AG04450 (cell line): ENCODE measurements at places on chromosomes 2 and 18.

GRCh38 chr18:36536426-36536825 lies 238.9 kb downstream of the FHOD3 start:
- no peak for DNase-seq

- peak; percentile 1 for DNase-seq
Measured at GRCh38 chr18:57959278-57959677, 84.7 kb upstream of the NEDD4L start.

DNA sequence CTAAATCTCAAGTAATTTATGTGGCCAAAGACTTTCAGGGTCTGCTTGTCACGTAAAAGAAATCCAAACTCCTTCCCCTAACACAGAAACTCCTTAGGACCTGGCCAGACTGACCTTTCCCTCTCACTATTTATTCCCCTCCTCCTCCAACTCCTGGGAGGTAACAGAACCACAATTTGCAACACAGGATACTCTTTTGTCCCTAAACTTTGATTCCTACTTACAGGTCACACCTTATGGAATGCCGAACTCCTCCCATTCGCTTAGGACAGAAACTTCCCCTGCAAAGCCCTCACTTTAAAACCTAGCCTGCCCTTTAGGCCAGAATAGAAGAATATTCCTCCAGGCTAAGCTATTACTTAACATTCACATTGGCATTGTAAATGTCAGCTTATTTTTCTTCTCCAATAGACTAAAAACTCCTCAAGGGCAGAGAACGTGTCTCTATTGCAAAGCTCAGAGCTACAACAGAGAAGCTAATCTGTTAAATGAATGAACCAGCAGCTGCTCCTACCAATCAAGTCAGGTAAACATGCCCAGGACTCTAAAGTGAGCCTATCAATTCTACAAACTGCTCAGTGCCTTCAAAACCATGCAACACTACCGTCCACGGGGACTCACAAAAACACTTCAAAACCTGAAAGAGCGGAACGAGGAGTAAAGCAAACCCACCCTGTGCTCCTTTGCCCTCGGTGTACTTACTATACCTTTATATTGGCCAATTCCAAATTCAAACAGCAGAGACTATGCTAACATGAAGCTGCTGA lies 6.1 kb downstream of the INO80D start:
- no peak for DNase-seq

DNA sequence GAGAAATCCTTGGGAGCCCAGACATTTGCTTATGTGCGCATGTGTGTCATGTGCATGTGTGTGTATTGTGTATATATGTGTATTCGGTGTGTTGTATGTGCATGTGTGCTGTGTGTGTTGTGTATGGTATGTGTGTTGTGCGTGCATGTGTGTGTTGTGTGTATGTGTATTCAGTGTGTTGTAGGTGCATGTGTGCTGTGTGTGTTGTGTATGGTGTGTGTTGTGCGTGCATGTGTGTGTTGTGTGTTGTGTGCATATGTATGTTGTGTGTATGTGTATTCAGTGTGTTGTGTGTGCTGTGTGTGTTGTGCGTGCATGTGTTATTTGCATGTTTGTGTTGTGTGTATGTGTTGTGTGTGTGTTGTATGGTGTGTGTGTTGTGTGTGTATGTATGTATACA lies 136.9 kb downstream of the SH3RF3 start:
- no peak for DNase-seq

- no peak for DNase-seq
Measured at GRCh38 chr2:228771315-228771714, 499.8 kb downstream of the PID1 start.

- DNase-seq, result no peak
Measured at GRCh38 chr2:83291083-83291482, 1168.0 kb downstream of the SUCLG1 start.

DNA sequence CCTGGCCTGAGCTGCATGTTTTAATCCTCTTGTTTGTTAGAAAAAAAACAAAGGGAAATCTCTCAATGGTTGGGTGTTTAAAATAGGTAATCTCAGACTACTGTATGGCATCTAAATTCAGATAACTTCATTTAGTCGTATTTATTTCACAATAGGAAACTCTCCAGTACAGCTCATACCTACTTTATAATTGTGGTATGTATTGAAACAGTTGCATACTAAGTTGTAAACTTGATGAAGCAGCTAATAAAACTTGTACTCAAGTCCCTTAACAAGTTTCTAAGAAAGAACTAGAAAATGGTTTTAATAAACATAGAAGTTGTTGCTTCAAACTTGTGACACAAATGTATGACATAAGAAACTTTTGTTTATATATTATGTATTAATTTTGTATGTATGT lies 334.5 kb downstream of the PTPRM start:
- no peak for DNase-seq

- no peak for DNase-seq
Measured at GRCh38 chr2:26325851-26326250, 20.1 kb upstream of the SELENOI start.

DNA sequence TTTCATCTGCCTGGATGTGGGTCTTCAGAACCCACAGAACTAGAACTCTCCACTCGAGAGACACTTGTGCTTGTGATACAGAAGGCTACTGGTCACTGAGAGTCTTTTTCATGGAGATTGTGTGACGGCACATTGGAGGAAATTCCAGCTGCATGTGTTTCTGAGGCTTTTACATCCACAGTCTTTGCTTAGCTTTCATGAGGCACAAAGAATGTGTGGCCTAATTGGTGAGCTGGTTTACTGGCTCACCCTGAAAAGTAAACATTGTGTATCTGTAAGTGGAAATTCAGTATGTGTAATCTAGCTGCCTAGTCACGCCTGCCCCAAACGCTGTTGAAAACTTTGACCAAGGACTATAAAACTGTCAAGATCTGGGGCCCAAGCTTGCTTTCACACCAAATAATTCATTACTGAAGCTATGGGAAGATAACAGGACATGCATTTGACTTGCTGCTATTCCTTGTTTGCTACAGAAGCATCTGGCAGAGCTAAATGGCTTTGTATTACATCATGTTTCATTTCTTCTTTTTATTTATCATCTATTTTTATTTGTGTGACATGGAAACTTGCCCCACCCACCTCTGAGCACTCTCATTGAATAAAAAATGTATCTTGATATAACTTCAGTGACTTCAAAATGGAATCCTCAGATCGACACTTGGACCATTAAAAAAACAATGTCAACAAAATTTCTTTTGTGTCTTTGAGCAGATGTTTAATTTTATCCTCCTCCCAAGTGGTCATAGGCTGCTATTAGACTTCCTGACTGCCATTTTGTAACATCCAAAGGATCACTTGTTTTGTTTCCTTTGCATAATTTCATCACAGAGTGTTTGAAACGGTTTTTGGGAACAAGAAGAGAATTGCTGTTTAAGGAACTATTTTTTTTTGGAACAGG lies 80.2 kb downstream of the EFEMP1 start:
- DNase-seq, result peak; percentile 91

GRCh38 chr2:161983866-161984265 lies 90.1 kb downstream of the DPP4 start:
- peak; percentile 59 for DNase-seq

DNA sequence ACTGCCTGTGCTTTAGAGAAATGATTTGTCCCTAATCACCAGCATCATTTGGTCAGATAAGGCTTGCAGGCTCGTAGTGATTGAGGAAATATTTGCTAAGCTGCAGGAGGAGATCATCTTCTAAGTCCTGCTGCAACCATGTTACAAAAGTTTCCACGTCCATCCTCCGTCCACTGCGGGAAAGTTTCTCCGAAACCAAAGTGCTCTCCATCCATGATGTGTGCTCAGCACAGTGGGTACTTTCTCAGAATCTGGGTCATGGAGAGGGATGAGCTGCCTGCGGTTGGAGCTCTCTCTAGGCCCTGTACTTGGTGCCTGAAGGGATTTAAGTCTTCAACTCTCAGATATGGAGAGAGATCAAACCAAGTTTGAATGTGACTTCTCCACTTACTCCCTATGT lies 39.3 kb downstream of the IL1RL2 start:
- DNase-seq, result no peak

DNA sequence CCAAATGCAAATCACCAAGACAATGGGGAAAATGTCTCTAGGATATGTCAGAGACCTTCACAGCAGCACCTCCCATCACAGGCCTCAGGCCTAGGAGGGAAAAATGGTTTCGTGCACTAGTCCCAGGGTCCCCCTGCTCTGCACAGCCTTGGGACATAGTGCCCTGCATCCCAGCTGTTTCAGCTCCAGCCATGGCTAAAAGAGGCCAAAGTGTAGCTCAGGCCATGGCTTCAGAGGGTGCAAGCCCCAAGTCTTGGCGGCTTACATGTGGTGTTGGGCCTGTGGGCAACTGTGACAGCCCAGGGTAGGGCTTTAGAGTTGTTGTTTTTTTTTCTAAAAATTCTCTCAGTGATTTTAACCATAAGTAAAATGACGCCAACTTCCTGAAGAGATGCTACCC lies 25.5 kb upstream of the SOCS6 start:
- no peak for DNase-seq

DNA sequence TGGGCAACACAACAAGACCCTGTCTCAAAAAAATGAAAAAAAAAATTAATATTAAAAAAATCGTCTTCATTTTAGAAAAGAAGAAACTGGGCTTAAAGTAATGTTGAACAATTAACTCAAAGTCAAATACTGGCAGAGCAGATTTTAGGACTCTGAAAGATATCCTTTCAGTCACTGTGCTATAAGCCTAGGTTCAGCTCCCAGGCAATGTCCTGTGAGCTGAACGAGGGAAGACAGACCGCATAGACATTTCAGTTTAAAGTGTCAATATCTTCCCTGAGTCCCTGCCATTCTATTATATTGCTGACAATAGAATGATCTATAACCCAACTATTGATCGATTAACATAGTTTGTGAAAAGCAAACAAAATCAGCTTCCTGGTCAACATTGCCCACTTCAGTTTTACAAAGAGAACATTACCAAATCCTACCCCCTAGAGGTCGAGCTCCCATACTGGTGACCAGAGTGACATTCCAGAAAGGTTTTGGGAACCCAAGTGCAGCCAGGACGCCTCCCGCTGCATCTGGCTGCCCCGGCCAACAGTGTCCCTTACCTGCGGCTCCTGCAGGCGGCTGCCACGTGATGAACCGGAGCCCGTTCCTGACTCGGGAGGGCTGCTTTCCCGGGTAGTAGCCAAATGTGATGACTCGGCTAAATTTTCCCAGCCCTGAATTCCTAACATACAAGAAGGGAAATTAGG lies 639 bp downstream of the MRO start:
- no peak for DNase-seq
